ENCODE measurements at places on chromosomes 2 and 18.
A peak's percentile ranks its signal among the peaks of the same experiment; 100 is the strongest.

GRCh38 chr2:55176094-55176415 is 56.0 kb downstream of the CLHC1 start:
- no peak for DNase-seq

GRCh38 chr18:21722687-21723086 is 17.9 kb upstream of the MIB1 start:
- DNase-seq = no peak

- DNase-seq = no peak
Measured at GRCh38 chr2:227813562-227814353, at the start of gene CCL20. Gene CCL20, plus strand, starts transcription at chr2:227813842. Its CDS starts 70 bp downstream, at chr2:227813912.

- DNase-seq = peak; percentile 73
Measured at GRCh38 chr2:128563348-128563687, 244.7 kb upstream of the HS6ST1 start.

GRCh38 chr2:226052772-226053416 is 653.4 kb downstream of the NYAP2 start:
- DNase-seq = no peak

DNA sequence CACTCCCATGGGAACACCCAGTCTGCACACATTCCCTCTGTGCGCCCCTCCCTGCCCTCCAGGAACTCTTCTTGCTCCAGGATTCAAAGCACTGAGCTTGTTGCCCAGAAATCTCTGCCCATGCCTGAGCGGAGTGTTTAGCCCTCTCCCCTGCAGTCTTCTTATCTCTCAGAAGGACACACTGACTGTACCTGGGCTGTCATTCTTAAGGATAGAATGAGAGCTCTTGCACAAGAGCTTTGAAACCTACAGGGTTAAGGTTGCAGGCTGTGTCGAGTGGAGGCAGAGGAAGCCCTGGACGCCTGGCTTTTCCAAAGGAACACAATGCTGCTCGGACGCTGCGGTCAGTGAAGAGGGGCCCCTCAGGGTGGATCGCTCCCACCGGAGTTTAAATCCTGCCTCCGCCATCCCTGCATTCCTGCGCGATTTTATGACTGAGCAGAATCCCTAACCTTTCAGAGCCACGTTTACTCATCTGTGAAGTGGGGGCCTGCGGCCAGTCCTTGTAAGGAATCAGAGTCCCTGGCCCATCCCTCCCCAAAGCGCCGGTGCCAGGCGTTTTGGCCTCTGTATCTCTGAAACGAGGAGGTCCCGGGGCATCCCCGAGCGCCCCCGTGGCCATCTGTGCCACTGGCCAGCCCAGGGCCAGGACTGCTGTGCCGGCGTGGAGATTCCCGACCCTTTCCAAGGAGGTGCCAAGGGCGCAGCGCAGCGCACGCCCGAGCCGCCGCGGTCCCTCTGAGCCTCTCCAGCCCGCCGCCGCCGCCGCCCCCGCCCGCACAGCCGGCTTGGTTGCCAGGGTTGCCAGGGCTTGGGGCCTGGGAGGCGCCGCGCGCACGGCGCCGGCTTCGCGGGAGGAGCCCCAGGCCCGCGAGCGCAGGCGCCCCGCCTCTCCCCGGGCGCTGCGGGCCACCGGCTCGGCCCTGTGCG is 58.9 kb downstream of the FAM168B start:
- peak; percentile 74 for DNase-seq

- no peak for DNase-seq
Measured at GRCh38 chr18:54119524-54120019, 104.9 kb downstream of the MBD2 start.

- no peak for DNase-seq
Measured at GRCh38 chr2:47664817-47665216, 118.1 kb upstream of the MSH6 start.

DNA sequence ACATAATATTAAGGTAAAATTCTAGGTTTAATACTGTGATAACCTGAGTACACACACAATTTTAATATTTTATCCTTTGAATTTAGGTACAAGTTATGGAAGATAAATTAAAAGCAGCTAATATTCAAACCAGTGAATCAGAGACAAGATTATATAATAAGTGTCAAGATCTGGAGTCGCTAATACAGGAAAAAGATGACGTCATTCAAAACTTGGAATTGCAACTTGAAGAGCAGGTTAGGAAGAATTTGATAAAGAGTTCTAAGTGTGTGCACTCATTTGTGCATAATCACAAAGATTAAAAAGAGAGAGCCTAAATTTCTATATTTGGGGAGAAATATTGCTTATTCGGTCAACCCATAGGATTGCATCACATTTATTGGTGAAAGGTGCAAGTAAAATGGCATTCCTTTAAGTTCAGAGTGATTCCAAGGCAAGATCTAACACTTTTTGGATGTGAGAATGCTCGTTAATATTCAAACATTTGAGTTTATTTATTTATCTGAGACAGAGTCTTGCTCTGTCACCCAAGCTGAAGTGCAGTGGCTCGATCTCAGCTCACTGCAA is 16.3 kb upstream of the C1GALT1C1L start:
- DNase-seq = no peak

GRCh38 chr2:199462956-199463692 is 5.4 kb upstream of the SATB2 start:
- DNase-seq = no peak

DNA sequence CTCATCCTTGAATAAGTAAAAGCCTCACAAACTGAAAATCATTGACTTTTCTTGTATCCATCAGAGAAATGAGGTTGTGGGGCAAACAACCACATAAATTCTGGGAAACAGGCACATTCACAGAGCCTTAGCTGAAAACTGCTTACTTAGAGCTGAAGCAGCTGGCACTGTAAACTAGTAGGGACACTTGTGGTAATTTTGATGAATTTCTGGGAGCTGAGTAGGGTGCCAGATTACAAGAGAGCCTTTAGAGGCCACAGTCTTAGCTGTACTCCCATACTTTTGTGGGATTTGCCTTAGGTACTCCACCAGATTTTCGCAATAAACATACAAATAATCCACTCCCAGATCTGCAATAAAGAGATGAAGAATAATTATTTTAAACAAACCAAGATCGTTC is 315.2 kb downstream of the TMX3 start:
- no peak for DNase-seq

GRCh38 chr2:233263045-233263570 is 11.6 kb downstream of the ATG16L1 start:
- DNase-seq = no peak

DNA sequence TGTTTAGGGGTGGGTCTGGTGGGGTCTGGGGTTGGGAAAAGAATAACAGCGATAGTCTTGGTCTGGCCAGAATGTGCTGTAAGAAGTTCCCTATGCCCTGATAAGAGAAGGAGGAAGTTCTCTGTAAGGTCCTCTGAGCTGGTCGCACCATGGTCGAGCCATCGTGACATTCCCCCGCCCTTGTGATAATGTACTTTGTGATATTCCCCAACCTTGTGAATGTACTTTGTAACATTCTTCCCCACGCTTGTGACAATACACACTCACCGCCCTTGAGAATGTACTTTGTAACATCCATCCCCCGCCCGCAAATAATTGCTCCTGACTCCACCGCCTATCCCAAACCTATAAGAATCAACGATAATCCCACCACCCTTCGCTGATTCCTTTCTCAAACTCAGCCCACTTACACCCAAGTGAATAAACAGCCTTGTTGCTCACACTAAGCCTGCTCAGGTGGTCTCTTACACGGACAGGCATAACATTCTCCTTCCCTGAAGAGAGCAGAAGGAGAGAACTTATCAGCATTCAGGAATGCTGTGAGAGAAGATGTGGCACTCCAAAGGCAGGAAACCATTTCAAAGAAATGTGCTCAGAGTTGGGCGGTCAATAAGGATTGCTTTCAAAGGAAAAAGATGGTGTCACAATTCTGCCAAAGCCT is 17.8 kb upstream of the DUSP19 start:
- no peak for DNase-seq

DNA sequence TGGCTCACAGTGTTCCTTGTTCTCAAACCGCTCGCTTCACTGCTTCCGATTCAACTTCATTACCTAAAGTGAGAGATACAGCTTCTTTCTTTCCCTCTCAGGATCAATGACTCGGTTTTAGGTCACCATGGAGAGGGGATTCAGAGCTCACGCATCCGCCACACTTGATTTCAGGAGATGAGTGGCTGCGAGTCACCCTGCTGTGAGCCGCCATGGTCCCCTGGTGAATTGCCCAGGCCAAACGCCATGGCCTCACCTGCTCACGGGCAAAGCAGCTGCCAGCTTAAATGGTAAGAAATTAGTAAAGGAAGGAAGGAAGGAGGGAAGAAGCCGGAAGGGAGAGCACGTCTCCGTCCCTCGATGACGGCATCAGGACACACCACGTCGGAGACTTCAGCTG is 60.5 kb downstream of the ADNP2 start:
- DNase-seq = no peak

- DNase-seq = no peak
Measured at GRCh38 chr2:19632403-19632991, 269.3 kb downstream of the TTC32 start.

DNA sequence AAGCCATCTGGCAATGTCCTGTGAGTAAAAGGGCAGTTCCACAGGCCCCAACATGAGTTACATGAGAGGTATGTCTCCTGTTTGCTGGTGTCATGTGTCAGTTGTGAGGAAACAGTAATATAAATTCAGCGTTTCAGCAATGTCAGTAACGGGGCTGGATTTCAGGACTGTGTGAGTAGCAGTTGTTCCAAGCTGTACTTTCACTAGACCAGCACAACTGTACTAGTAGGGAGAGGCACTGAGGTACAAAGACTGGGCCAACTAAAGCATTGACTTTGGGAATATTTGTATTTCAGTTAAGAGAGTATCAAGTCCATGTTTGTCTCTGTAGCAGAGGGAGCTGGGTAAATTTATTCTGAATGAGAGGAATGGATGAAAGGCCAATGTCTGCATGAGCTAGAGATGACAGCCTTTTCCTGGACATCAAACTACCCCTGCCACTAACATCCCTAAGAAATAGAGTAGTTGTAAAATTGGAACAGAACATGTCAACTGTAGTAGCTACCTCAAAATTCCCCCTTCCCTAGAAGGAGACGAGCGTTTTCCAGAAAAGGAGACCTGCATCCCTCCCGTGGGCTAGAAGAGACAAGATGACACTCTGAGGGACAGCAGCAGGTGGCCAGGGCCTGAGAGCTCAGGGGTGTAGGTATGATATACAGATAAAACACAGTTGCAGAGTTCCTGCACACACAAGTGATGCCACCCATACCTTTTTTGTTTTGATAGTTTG is 24.4 kb downstream of the EIF4E2 start:
- no peak for DNase-seq

DNA sequence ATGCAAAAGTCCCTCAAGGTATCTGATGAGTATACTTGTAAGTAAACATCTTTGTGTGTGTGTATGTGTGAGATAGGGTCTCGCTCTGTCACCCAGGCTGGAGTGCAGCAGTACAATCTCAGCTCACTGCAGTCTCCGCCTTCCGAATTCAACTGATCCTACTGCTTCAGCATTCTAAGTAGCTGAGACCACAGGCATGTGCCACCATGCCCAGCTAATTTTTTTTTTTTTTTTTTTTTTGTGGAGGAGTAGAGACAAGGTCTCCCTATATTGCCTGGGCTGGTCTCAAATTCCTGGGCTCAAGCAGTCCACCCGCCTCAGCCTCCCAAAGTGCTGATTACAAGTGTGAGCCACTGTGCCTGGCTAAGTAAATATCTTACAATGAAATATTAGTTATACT is 23.2 kb downstream of the ADAM17 start:
- DNase-seq = no peak

GRCh38 chr2:182615036-182615435 is 101.0 kb upstream of the DNAJC10 start:
- no peak for DNase-seq

GRCh38 chr2:25758348-25758747 is 85.0 kb upstream of the DTNB start:
- DNase-seq = no peak

DNA sequence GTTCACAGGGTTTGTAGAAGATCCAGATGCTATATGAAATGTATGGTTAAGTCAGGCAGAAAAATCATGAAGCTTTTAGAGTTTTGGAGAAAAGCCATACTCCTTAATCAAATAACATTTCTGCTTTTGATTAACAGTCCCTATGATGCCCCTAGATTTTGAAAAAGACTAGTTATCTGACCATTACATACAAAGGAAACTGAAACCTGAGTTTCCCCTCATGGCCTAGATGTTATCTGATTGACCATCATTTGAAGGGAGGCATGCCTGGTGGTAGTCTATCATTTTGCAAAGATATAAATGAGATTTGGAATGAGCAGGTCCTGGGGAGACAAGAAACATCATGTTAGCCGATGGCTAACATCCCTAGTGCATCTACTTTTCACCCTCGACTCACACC is 704.3 kb upstream of the FSHR start:
- no peak for DNase-seq

GRCh38 chr2:20990442-20991430 is 53.1 kb downstream of the APOB start:
- DNase-seq = no peak

- DNase-seq = no peak
Measured at GRCh38 chr18:51371929-51372328, 174.4 kb upstream of the MEX3C start.

GRCh38 chr2:127455566-127456493 is 37.6 kb downstream of the PROC start:
- DNase-seq = no peak

DNA sequence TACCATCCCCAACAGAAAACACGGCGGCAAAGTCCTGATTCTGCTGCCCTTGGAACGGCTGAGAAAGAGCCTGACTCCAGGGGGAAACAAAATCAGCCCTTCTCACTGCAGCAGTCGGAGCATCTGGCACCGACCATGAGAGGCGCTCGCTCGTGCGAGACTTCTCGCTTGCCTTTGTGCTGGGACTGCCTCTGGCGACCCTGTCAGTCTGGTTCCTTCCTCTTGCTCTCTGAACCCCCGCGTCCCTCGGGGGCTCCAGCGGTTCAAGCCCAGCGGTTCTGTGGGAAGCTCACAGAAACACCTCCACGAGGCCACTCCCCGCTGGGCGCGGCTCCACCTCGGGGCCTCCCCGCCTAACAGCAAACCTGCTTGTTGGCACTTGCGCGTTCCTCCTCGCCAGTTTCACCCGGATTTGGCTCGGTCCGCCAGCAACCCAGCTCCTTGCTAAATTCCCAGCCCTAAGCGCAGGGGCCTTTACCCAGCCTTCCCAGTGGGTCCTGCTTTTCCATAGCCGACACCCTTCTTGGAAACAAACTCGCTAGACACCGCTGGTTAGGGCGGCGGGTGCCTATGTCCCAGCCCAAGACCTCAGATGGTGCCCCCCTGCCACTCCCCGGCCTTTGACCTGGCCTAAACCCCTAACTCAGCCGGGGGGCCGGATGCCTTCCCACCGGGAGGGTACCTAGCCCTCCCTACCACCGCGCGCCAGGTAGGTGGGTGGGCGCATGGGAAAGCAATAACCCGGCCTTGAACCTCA is 2.2 kb downstream of the RND3 start:
- peak; percentile 53 for DNase-seq

- no peak for DNase-seq
Measured at GRCh38 chr2:72583376-72583775, 242.5 kb downstream of the EXOC6B start.

- no peak for DNase-seq
Measured at GRCh38 chr18:49459404-49460171, 857 bp downstream of the DYM start.

GRCh38 chr2:171675810-171676345 is 11.4 kb upstream of the DYNC1I2 start:
- no peak for DNase-seq

- no peak for DNase-seq
Measured at GRCh38 chr2:22397847-22398246, 987.1 kb upstream of the KLHL29 start.

All from ovary (tissue), 10 donors.